ENCODE measurements at places on chromosomes 16 and 17.

- peak; percentile 30 for ATAC-seq
These were observed 763 bp upstream of the SOX9 start for GRCh38 chr17:72119873-72120641.

- ATAC-seq, result no peak
These were observed 50.9 kb downstream of the IL21R start for GRCh38 chr16:27452569-27453493.

GRCh38 chr16:80039777-80040176, 439.2 kb upstream of the MAF start:
- ATAC-seq, result no peak

GRCh38 chr16:26334218-26335111, 642.7 kb downstream of the HS3ST4 start:
- no peak for ATAC-seq

- ATAC-seq, result peak; percentile 63
These were observed at the start of gene MMP28 for GRCh38 chr17:35795007-35795870. Gene MMP28 (minus strand): TSS chr17:35795641. CDS start chr17:35795377, 264 bp downstream.

GRCh38 chr16:2785101-2785991, 2.0 kb downstream of the PRSS33 start:
- no peak for ATAC-seq

DNA sequence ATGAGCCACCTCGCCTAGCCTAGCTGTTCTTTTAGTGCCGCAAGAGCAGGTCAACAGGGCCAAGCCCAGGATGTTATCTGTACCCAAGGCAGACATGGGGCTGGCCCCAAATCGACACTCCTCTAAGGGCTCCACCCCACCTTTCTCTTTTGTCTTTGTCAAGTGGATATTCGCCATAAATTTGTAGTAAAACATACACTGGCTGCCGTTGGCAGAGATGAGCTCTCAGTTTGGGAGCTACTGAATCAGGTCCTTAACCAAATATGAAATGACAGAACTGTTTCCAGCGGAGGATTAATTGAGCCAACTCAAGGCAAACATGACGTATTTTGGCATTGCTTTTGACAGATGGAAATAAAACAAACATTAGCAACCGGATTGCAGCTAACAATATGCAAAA, 556.9 kb upstream of the CDH5 start:
- ATAC-seq, result no peak

GRCh38 chr17:79874329-79874981, 35.2 kb upstream of the CBX4 start:
- peak; percentile 90 for ATAC-seq

DNA sequence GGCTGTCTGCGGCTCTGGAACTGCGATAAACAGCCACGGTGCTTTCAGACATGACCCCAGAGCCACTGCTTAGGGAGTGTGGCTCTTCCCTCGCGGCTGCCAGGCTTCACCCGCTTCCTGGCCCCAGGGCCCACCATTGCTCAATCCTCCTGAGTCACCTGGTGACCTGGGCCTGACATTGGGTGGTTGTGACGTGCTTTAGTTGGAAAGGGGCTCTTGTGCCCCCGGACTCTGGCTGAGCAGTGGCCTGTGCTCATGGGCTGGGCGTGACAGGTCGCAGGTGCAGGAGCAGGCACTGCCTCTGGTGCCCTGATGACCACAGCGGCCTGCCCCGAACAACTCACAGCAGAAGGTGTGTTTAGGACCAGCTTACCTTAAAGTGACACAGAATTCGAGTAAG, 8.6 kb upstream of the NUDT16L1 start:
- ATAC-seq, result no peak

DNA sequence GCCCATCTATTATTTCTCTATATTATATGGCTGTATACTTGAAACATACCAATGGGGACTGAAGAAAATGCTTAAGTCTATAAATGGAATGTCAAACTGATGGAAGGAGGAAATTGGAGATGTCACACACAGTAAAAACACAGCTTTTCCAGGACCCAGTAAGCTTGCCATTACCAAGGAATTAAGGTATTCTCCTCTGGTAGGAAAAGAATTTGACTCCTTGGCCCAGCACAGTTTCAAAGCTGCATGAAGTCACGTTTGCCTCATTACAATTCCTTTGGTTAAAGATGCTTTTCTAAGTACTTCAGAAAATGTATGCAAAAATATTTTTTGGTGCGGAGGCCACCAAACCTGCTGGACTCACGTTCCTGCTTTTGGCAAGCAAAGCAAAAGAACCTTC, 48.5 kb downstream of the CDH13 start:
- peak; percentile 76 for ATAC-seq

DNA sequence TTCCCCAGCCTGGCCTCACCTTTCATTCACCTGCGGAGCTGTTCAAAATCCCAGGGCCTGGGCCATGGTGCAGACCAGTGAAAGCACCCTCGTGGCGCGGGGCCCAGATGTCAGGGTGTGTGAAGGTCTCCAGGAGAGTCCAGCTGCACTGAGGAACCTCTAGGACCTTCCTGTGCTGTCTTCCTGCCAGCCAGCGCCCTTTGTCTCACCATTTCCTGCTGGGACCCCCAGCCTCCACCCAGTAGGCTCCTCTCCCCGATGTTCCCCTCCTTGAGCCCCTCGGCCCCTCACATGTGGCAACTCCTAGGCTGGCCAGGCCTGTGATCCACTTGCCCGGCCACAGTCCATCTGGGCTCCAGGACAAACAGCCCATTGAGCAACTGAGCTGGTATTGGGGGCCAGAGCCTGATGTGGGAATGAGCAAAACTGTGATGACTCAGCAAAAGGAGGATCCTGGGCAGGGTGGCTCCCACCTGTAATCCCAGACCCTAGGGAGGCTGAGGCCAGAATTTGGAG, 677 bp downstream of the SULT1A2 start:
- ATAC-seq, result no peak

GRCh38 chr17:427327-427726, 74.7 kb upstream of the RPH3AL start:
- ATAC-seq, result no peak

- ATAC-seq, result no peak
These were observed 36.2 kb downstream of the ADCY7 start for GRCh38 chr16:50302472-50303005.

DNA sequence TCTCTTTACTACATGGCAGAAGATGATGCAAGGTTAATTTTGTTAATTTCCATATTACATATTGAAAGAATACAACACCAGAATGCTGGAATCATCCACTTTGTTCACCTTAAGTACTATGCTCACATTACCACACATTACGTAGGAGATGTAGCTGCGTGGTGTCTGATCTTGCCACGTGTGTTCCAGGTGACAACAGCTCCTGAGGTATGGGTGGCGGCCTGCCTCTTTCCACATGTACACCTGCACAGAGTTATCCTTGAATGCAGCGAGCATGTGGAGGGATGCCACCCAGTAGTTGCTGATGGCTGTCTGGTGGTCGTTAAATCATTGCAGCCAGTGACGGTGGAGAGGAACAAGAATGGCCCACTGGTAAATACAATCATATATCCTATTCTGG, 740.5 kb upstream of the EEF2KMT start:
- no peak for ATAC-seq

- no peak for ATAC-seq
These were observed 44.9 kb downstream of the MBTD1 start for GRCh38 chr17:51214920-51215319.

- ATAC-seq, result no peak
These were observed 1.2 kb upstream of the METTL9 start for GRCh38 chr16:21598206-21598605.

GRCh38 chr16:24978370-24978914, 36.7 kb downstream of the ARHGAP17 start:
- peak; percentile 50 for ATAC-seq

DNA sequence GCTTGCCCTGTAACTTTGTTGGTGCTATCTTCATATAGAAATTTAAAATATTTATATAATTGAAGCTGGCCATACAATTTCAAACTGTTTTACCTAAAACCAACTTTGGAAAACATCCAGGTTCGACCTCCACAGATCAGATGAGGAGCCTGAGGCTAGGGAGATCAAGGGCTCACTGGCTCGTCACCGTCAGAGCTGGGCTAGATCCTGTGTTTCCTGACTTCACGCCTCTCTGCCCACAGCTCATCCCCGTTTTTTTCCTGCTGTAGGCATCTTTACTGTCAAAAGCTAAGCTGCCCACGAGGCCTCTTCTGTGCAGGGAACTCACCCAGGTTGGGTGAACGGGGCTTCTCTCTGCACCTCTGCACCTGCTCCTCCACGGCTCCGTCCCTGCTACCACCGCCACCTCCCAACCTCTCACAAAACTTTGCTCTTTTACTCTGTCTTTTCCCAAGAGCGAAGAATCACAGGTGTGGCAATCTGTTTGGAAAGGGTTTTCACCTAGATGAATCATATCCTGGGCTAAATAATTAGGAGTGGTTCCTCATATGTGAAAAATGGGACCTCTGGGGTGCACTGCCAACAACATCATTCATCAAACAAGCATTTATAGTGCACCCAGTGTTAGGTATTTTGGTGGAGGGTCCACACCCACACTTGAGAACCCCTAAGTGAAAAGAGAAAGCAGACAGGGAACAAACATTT, 24.8 kb upstream of the KDM6B start:
- no peak for ATAC-seq

GRCh38 chr17:7552621-7553051, 3.8 kb downstream of the TNFSF12 start:
- ATAC-seq, result no peak

- peak; percentile 26 for ATAC-seq
These were observed 75.0 kb downstream of the SPAG9 start for GRCh38 chr17:51045621-51046020.

- ATAC-seq, result no peak
These were observed 14.1 kb upstream of the MRTFB start for GRCh38 chr16:14056970-14057369.

GRCh38 chr17:67021196-67021595, 23.2 kb upstream of the CACNG1 start:
- no peak for ATAC-seq

DNA sequence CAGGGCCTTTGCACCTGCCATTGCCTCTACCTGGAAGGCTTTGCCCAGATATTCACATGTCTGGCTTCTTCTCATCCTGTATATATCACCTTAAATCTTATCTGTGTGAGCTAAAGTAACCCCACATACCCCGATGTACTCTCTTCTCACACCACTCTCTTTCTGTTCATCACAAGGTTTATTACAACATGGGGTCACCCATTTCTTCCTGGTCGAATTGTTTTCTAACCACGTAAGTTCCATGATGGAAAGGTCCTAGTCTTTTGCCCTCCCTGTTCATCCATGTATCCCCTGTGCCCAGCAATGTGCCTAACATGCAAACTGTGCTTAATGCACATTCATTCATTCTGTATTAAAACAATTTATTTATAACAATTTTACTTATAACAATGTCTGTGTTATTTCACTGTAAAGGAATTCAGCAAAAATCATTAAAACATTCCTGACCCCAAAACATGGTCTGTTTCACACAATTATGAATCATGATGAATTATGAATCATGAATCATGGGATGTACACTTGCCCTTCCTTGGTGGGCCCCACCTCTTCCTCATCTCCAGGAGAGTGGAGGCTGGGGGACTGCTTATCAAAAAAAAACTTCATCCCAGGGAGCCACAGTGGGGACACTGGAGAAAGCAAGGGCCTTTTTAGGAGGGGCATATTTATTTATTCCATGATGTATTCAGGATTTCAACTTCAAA, 336.4 kb downstream of the GRIN2A start:
- ATAC-seq, result no peak

DNA sequence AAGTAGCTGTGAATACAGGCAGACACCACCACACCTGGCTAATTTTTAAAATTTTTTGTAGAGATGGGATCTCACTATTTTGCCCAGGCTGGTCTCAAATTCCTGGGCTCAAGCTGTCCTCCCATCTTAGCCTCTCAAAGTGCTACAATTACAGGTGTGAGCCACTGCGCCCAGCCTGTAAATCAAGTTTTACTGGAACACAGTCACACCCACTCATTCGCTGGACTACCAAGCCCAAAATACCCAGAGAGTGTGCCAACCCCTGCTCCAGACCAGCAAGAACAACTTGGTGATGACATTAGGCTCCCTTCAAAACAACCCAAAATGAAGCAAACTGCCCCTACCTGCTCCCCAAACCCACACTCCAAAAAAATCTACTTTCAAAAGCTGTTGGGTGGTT, 36.0 kb downstream of the TVP23A start:
- no peak for ATAC-seq

- no peak for ATAC-seq
These were observed 13.9 kb upstream of the RNF213 start for GRCh38 chr17:80246726-80247125.

GRCh38 chr16:12229759-12230594, 253.4 kb downstream of the SNX29 start:
- ATAC-seq, result no peak

- ATAC-seq, result no peak
These were observed 19.4 kb upstream of the SUPT4H1 start for GRCh38 chr17:58371300-58371950.

DNA sequence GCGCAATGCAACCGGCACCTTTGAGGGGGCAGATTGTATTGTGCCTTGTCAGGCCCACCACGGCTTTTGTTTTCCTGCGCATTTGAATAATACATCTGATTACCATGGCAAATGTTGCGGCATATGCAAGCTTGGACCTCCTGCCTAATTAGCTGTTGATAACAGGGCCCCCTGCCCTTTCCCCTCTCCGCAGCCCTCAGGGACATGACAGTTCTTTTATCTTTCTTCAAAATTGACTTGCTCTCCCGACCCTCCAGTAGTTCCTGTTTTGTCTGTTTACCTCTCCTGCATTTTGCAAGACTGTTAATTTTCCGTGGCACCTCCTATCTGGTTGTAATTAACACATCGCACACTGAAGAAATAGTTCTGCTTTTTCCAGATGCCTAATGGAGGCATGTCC, 86.8 kb downstream of the RBFOX1 start:
- no peak for ATAC-seq

GRCh38 chr17:31538080-31538762, 146.7 kb downstream of the RAB11FIP4 start:
- no peak for ATAC-seq

DNA sequence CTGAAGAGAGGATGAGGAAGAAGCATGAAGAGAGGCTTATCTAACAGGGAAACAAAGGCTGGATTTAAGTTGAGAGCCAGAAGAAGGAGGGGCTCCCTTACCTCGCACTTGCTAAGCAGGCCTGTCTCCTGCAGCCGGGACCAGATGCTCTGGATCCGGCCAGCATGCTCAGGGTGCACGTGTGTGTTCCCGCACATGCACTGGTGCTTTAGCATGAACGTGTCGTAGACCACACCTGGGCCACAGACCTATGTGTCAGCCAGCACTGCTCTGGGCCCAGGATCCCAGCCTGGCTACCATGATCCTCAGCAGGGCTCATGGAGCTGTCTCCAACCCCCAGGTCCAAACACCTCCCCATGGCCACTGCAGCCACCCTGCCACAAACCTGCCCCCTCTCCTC, 14.4 kb downstream of the G6PC3 start:
- no peak for ATAC-seq
